Endothelial cell (in vitro differentiated cells): ENCODE measurements at places on chromosomes 16 and 17.

DNA sequence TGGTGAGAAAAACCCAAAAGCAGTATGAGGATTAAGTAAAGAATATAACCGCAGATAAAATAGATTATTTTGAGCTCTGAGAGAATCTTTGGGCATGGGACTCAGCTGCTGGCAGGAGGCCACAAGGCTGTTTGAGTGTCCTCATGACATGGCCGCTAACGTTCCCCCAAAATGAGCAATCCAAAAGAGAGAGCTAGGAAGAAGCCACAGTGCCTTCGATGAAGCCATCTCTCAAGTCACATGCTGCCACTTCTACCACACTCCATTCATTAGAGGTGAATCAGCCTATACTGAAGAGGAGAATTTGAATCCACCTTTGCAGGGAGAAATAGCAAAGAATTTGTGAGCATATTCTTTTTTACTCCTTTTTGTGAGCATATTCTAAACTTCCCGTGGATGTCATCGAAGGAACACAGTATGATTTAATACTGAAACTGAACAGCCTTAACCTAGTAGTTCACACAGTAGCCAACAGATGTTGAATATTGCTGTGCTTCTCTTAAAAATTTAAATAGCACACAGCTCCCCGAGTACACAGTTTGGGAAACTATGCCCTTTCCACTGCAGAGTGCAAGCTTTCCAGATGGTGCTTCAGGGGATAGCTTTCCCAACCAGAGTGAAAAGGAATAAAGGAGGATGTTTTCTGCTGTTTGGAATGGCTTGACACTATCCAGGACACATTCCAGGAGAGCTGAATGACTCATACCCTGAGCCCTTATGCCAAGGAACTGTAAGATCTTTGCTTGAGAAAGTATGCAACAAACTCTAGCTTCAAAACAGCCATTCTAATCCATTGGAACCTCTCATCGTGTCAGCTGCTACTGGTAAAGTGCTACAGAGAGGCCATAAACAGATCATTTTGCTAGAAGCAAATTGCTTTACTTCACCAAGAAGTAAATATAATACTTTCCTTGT is 33.9 kb downstream of the ANKFY1 start:
- DNase-seq: no peak

DNA sequence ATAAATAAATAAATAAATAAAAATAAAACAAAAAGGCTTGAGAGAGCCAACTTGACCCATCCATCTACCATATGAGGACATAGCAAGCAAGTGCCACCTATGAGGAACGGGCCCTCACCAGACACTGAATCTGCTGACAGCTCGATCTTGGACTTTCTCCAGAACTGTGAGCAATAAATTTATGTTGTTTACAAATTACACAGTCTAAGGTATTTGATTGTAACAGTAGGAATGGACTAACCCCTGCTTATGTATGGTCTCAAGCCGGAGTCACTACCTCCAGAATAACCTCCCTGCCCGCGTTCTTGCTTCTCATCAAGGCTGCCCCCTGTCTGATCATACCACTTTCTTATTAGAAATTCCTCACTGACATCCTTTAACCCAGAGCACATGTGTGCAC is 9.9 kb downstream of the SLC5A11 start:
- no peak for DNase-seq

DNA sequence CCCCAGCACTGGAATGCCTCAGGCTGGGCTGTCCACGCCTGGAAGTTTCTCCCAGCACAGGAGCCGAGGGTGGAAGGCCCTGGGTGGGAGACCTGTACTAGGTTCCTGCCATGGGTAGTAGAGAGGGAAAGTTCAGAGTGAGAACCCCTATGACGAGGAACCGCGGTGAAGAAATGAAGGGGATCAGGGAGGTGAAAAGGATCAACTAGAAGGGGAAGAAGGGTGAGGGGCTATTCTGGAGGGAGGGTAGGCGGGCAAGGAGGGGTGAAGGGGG is 5.4 kb downstream of the HIC1 start:
- no peak for DNase-seq

DNA sequence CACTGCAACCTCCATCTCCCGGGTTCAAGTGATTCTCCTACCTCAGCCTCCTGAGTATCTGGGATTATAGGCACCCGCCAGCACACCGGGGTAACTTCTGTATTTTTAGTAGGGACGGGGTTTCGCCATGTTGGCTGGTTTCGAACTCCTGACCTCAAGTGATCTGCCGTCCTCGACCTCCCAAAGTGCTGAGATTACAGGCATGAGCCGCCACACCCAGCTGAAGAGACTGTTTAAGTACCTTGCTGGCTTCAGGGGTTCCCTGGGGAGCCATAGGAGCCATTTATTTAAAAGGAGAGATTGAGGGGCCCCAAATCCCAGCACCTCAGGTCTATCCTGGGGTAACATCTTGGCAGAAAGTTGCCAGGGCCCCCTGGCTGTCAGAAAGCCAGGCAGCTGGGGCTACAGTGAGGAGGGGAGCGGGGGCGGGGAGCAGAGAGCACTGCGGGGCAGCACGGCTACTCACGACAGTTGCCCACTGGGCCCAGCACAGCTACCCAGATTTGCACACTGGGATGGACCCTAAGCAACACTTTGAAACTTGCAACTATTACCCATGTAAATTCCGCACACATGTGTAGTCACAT is 1.6 kb downstream of the SNAI3 start:
- DNase-seq: no peak

GRCh38 chr16:86016201-86016965 is 117.4 kb downstream of the IRF8 start:
- DNase-seq: peak; percentile 43

DNA sequence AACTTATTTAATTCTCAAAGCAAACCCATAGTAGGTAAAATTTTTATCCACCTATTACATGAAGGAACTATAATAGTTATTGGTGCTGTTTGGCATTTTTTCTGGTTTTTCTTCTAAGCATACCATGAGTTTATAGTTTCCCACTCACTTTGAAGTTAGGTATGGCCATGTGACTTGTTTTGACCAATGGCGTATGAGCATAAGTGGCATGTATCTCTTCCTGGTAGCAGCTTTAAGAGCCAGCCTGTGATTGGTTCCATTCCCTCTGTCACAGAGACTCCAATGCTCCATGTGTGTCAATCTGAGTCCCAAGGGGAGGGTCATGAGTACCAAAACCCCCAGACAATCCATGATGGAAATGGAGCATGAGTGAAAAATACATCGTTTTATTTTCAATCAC is 282.9 kb upstream of the N4BP1 start:
- no peak for DNase-seq

DNA sequence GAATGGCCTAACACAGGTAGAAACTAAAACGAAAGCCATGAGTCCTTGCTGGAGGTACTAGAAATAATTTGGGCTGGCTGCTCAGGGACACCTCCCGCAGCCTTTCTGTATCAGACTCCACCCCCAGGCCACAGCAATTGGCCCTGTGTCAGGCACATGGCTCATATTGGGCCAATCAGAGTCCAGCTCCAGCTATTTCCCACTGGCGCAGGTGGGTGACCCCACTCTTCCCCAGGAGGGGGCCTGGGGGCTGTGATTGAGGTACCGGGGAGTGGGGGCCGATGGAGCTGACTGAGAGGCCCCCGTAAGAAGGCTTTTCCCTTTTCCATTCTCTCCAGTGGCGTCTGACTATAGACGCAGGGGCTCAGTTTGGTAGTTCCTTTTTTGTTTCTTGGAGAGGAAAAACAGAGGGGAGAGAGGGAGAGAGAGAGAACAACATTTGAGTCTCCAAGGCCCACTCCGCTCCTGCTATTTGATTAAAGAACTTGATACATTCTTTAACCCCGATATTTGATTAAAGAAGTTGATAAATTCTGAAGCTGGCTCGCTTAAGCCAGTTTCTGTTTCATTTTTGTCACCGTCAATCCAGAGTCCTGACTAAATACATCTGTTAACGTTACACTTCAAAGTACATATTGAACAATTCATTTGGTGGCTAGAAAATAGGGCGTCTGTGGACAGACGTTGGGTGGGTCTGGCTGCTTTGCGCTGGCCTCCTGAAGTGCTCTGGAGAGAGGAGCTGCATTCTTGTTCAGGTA is 26.3 kb downstream of the FOXL1 start:
- DNase-seq: no peak

DNA sequence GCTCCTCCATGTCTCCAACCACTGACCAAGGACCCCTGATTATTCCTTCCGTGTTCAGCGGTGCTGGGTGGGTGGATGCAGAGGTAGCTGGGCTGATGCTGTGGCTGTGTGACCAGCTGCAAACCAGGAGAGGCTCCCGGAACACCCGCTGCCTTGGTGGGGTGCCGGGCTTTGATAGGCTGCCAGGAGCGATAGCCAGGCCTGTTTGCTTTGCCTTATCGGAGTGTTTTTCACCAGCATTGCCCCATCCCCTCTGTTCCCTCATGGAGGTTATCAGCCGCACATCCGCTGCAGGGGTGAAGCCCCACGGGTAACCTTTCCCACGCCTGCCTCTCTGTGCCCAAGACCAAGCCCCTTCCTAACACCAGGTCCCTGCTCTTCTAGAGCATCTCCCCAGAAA is 354.3 kb downstream of the C16orf95 start:
- no peak for DNase-seq

DNA sequence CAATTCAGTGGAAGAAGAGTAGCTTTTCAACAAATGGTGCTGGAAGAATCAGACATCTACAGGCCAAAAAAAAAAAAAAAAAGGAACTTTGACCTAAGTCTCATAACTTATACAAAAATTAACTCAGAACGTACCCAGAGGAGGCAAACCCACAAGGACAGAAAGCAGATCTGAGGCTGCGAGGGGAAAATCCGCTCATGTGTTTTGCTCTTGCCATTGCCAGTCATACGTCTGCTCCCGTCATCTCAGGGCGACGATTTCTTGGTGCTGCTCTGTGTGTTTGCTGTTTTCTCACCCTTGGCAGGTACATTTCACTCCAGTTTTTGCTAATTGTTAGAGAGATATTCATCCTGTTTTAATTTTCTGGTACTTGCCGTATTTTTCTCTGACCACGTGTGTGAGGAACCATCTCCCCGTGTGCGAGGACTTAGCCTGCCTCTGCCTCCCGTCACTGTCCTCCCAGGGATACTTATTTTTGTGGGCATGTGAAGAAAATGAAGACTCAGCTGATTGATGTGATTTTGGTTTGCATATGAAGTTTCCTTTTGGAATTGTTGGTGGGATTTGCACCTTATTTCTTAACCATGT is 33.4 kb upstream of the ACSF3 start:
- DNase-seq: no peak

GRCh38 chr17:33442320-33442719 is 149.2 kb upstream of the ASIC2 start:
- no peak for DNase-seq

- DNase-seq: no peak
Observed at GRCh38 chr17:60637683-60638082, 37.7 kb downstream of the PPM1D start.

- DNase-seq: no peak
Observed at GRCh38 chr17:31731118-31731517, 127.9 kb downstream of the COPRS start.

DNA sequence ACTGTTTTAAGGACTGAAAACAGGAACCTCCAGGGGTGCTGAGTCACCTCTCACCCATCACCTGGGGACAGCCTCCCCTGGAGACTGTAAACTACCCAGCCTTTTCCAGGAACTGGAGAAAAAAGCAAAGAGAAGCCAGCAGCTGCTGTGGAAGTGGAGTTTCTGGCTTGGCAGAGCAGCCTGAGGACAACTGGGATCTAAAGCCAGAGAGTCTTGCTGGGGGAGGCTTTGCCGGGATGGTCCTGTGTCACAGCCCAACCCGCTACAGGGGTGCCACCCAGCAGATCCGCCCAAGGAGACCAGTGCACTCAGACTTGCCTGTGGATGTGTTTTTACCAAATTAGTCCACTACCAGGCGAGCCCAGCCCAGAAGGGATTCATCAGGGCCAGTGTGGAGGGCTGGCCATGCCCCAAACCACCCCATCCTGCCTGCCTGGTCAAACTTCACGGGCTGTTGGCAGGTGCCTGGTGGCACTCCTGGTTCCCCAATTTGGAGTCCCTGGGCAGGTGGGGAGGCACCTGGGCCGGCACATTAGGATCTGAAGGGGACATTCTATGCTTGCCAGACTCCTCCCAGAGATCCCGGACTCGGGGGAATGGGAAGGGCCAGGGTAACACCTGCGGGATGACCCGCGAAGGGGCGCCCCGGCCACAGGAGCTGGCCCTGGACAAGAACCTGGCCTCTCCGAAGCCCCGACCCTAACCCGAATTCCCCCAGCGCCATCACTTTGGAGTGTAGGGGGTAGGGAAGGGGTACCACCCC is 771 bp downstream of the MSRB1 start:
- no peak for DNase-seq

- no peak for DNase-seq
Observed at GRCh38 chr16:14483819-14484385, 146.2 kb downstream of the PARN start.

DNA sequence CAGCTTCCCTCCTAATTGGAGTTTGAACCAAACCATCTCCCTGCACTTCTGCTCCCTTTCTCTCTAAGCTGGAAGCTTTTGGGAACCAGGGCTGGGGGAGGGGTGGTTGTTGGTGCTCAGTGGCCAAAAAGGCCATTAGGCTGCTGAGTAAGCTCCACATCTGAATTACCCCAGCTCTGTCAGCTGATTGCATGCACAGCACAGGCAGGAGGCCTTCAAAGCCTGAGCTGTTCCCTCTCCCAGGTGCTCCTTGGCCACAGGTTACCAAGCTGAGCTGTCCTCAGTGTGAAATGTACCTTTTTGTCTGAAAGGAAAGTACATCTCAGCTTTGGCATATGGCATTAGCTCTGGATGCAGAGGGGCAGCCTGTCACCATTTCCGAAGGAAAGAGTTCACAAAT is 6.2 kb upstream of the TBKBP1 start:
- DNase-seq: no peak

GRCh38 chr16:50489182-50489581 is 59.0 kb upstream of the NKD1 start:
- no peak for DNase-seq

GRCh38 chr17:42155614-42156045 is 841 bp upstream of the RAB5C start:
- DNase-seq: peak; percentile 17

- DNase-seq: no peak
Observed at GRCh38 chr16:30185683-30186421, 2.5 kb downstream of the CORO1A start.

GRCh38 chr17:6524520-6524919 is 31.8 kb downstream of the PITPNM3 start:
- DNase-seq: no peak

GRCh38 chr16:21653571-21653970 is 1.2 kb upstream of the IGSF6 start:
- no peak for DNase-seq

- no peak for DNase-seq
Observed at GRCh38 chr17:40399185-40399584, 18.5 kb downstream of the TOP2A start.

- no peak for DNase-seq
Observed at GRCh38 chr16:77897129-77897437, 108.7 kb downstream of the VAT1L start.
